ENCODE measurements at places on chromosomes 2 and 18.

DNA sequence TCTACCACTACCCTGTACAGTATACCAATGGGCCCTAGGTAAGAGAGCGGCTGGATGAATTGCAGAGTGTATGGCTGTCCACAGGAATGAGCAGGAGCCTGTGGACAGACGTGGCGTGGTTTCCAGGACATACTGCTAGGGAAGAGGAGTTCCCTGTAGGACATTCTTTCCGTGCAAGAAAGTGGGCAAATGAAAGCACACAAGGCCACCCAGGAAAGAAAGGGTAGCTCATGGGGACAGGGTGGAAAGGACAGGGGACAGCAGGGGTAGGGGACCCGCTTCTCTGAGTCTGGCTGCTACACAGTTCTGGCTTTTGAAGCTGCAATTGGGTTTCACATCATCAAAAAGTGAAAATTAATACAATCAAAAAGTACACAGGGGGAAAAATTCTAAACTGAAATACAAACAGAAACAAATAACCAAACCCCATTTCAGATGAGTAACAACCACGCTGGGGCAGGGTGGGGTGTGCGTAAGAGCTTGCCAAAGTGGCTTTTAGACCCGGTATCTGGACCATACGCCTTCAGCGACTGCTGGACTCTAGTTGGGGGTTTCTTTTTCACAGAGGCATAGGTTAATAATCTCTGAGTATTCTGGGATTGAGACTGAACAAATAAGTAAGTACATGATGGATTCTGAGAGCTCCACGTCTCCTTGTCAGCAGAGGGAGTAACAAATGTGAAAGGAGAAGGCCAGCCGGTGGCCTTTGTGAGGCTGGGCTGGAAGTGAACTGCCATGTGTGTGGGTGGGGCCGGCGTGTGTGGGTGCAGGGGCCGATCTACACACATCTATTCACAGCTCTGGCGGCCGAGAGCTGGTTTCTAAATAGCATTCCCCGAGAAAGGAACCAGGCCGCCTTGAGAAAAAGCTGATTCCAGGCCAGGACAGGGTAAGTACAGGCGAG is 84.0 kb downstream of the HDAC4 start:
- peak; percentile 20 for DNase-seq

- no peak for DNase-seq
Measured at GRCh38 chr2:197011801-197012641, 85.5 kb upstream of the PGAP1 start.

- DNase-seq, result no peak
Measured at GRCh38 chr2:85501248-85501647, 37.7 kb upstream of the MAT2A start.

DNA sequence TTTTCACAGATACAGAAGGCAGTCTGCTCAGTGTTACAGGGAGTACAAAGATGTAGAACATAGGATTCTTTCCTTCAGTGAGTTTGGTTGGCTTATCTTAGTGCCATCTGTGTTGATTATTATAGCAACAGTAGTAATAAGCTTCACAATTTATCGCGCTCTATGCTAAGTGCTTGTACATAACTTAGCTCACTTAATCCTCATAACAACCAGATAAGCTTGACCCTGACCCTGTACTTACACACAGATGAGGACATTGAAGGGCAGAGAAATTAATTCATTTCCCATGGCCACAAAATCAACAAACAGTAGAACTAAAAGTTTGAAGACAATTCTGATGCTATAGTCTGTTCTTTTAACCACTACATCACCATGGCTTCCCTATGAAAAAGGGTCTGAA is 121.8 kb downstream of the SPHKAP start:
- DNase-seq, result no peak

DNA sequence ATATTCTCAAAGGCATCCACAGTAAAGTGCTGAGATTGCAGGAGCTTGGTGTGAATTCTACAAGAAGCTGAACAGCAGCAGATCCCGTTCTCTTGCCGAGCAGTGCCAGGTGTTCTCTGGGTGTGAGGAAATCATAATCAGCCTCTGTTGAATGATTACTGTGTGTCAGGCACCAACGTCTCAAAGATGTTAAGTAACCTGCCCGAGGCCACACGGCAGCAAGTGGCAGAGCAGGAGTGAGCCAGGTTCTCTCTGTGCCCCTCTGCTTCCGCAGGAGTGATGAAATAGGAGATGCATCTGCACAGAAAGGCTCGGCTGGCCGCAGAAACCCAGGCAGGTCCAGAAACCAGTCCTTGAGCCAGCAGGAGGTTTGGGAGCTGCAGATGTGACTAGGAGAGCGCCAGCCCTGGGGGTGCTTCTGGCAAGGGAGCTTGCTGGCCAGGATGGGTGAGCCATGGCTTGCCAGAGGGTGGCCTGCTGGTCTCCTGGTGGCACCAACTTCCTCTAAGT is 68.4 kb downstream of the COPS7B start:
- no peak for DNase-seq

DNA sequence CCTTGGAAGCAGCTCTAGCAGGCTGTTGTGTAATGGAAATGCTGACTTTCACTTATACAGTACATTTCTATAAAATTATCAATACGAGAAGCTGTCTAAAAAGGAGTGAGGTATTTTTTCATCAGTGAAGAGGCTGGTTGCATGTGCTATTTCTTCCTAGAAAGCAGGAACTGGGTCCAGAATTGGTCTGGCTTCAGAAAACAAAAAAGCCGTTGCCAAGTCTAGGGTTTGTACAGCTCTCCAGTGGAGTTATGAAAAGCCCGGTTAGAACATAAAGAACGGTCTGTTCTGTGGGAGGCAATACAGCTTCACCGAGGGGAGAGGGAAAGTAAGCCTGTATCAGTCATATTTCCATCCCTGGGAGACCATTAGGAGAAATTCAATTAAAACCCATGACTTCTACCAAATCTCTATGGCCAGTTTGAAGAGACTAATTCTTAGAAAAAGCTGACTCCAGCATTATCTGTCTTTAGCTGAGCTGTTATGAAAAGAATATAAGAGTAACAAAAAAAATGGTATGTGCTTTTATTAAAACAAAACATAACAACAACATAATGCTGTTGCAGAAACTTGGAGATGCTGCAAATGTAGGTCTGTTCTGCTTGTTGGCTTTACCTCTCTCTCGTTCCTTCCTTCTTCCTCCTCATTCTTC is 217.0 kb downstream of the CMPK2 start:
- DNase-seq, result no peak

DNA sequence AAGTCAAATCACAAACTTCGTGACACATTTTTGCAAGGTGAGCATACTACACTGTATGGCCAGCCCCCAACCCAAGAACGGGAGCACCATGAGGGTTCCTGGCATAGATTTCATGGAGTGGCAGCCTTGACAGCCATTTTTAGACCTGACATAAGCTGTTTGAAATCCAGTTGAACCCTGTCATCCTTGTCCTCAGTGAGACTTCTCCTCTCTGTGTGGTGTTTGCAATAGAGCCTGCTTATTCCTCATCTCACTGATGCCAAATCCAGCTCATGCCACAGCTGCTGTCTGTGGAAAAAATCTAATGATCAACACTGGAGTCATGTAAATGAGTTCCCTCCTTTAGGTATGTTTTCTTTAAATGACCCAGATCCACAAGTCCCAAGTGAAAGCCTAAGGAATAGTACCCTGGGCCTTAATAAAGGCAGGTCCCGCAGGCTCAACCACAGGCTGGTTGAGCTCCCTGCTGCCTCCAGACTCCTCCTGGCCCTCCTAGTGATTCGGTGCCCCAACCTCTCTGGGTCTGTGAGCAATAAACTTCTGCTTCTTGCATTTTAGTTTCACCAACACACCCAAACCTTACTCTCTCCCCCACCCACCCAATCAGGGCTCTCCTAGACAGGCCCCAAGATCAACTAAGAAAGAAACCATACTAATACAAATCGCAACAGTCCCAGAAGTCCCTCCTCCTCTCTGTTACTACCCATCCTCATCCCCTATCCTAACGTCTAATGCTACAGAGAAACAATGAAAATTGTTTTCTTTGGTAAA is 8.4 kb upstream of the CREG2 start:
- no peak for DNase-seq

GRCh38 chr18:37578886-37579513 is 13.4 kb upstream of the CELF4 start:
- no peak for DNase-seq

GRCh38 chr2:153886833-153887232 is 15.1 kb downstream of the GALNT13 start:
- DNase-seq, result no peak

- DNase-seq, result no peak
Measured at GRCh38 chr2:18083806-18084205, 205.3 kb downstream of the KCNS3 start.

DNA sequence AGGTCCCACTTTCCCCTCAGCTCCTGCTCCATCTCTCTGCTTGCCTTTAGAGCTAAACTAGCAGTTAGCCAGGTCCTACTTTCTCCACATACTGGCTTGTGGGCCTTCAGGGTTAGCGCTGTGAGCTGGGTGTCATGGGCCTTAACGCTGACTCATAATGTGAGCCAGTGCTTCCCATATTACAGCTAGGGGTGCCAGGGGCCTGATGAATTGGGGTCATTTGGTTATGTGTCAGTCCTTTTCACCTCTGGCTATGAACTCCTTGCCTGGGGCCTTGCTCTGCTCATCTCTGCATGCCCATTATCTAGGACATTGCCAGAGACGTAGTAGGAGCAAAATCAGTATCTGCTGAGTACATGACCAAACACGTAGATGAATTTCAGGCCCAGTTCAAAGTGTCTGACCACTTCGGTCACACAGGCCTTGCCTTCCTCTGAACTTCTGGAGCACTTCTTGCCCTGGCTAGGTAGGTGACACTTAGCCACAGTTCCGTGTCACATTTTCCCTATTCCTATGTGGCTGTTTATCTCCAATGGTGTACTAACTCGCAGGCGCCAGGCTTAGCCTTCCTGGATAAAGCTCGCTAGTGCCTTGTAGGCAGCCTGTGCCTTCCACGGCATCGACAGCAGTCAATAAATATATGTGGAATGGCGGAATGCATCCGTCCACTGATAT is 103.2 kb upstream of the SIX3 start:
- DNase-seq, result no peak

GRCh38 chr18:25420077-25420825 is 68.3 kb upstream of the ZNF521 start:
- DNase-seq, result no peak

DNA sequence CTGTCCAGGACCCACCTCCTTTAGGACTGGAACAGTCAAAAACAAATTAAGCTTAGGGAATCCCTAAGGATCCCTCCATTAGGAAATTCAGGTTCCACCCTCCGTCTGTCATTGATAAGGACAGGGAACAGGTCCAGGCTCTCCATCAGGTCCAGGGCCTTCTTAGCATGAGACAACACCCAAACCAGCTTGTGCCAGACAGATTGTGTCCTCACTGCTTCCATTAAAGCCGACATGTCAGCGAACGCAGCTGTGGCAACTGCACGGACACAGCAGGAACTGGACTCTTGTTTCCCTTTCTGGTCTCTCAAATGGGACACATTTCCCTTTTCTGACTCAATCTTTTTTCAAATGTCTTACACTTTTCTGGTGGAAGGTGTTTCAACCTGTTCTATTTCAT is 81.4 kb downstream of the BCL11A start:
- DNase-seq, result no peak

GRCh38 chr2:65018141-65018582 is 29.0 kb downstream of the SLC1A4 start:
- no peak for DNase-seq

- no peak for DNase-seq
Measured at GRCh38 chr2:211455216-211455841, 898.9 kb downstream of the CPS1 start.

All from activated T-cell treated with anti-CD3 and anti-CD28 coated beads, Interleukin-2, amount 50 U/mL, for 24 hours (primary cell).